ENCODE measurements at places on chromosomes 3 and 15. TPM values are rescaled to one million over a fixed set of nuclear protein-coding genes. Genes with fewer than 3 reads are reported as not detected.

ADIPOQ gene
- total RNA-seq: 1.8 TPM

DNA sequence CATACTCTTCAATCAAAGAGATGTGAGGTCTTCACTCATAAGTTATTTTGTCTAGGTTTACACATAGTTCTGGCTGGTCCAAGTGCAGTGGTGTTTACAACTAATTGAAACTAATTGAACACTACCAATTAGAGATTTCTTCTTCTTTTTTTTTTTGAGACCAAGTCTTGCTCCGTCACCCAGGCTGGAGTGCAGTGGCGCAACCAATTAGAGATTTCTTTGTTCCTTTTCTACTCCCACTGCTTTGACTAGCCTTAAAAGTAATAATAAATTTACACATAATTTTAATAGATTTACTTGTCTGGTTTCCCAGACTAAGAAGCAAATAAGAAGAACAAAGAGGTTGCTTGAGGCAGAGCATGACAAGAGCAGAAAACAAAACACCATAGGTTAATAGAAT, 6.7 kb upstream of the DENND6A start:
- no peak for DNase-seq

TM4SF4 gene
- not detected for total RNA-seq

- DNase-seq: no peak
Observed at GRCh38 chr15:40066589-40066988, 27.6 kb upstream of the SRP14 start.

C3orf70 gene
- 2.0 TPM for total RNA-seq

GRCh38 chr15:63203451-63204090, 14.2 kb downstream of the RAB8B start:
- DNase-seq: no peak

- no peak for DNase-seq
Observed at GRCh38 chr15:61032600-61033286, 196.4 kb downstream of the RORA start.

DNA sequence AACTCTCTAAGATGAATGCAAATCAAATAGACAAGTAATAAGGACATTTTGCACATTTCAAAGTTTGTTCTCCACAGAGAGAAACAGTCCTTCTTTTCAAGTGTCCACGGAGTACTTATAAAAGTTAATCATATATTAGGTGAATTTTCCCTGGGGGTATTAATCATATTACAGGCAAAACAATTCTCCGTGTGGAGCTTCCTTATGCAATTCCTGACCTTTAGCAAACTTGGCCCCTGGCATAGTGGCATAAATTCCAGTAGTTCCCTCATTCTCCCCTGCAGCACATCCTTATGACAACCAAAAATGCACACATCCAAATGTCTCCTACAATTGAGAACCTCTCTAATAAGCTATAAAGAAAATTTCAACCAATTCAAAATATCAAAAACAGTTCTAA, 34.4 kb downstream of the FSIP1 start:
- no peak for DNase-seq

DNA sequence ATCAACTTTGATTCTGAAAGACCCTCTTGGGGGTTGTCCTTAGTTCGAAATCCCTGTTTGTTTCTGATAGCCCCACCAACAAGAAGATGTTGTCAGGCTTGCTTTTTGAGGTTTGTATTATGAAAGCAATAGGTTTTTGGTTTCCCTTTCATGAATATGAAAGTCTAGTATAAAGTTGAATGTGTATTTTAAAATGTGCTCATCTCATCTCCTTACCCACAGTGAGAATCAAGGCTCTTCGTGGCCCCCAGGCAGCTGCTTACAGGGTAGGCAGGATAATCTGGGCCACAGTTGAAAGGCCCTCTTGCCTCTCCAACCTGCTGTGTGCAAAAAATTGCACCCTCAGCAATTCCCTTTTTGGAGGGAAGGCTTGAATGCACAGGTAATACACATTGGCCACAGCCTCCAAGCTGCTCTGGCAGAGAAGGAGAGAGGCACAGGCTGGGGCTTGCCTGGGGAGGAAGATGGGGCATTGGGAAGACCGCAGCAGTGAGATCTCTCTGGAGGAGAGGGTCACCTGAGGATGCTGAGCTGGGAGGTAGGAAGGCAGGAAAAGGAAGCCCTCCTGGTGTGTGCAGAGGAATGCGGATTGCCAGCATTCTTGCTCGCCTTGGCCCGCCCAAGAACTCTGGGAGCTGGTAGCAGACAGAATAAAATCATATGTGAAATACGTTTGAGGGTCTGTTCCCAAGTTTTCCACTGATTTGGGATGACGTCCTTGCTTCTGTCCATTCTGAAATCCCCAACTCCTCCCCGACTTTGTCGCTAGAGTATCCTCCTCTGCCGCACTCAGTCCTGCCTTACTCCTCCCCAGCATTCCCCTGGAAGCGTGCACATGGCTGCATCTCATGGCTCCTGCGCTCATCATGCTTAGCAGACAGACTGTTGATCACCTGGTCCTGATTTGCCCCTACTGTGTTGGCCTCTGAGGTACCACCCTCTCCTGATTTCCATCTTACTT, 196.4 kb downstream of the RPLP1 start:
- no peak for DNase-seq

DNA sequence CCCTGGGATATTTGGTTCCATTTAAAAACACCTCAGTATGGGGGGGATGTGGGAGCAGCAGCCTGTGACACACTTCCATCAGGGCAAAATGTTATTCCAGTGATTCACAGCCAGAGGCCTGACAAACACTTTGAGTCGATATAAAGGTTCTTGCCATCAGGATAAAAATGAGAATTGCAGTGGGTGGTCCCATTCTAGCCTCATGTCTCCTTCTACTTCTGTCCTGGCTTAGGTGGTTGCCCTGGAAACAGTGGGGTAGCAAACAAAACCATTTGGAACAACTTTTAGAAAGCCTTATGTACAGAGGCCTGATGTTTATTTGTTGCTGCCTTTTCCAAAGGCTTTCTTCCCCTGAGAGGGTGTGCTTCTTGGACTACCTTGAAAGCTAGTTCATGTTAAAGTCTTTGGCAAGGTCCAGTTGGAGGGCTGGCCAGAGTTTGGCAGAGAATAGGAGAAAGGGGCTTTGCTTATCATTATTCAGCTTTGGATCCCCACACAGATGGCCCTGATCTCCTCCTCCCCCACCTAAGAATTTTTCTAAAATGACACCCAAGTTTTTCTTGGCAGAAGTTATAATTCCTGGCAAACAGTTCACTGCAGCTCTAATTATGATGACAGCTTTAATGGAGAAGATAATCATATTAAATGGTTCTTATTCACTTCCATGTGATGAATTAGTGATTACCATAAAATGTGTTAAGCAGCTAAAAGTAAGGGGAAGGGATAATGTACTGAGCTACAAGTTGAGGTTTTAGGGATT, 84.2 kb upstream of the ZNF280D start:
- DNase-seq: no peak

GLDN gene
- 15.3 TPM for total RNA-seq

DNA sequence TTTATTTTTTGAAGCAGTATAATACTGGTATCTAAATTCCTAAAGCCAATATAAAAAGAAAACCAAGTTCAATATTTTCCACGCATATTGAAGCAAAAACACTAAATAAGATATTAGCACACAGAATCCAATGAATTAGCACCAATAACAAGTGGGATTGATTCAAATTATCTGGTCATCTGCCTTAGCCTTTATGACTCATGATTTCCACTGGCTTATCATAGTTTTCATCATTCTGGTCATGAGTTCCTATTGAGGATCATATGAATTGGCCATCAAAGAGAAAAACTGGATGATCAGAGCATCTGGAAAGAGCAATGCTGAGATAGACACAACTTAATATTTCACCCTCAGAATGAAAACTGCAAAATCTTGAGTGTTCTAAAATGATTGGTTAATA, 809.9 kb downstream of the MCTP2 start:
- no peak for DNase-seq

CHRNB4 gene
- total RNA-seq: not detected

ASB14 gene
- total RNA-seq: 29.2 TPM

- DNase-seq: no peak
Observed at GRCh38 chr3:64509206-64509605, 178.6 kb downstream of the ADAMTS9 start.

SLC6A1 gene
- total RNA-seq: 1.2 TPM

CRYGS gene
- 0.18 TPM for total RNA-seq

ACAD9 gene
- 36.5 TPM for total RNA-seq

DNA sequence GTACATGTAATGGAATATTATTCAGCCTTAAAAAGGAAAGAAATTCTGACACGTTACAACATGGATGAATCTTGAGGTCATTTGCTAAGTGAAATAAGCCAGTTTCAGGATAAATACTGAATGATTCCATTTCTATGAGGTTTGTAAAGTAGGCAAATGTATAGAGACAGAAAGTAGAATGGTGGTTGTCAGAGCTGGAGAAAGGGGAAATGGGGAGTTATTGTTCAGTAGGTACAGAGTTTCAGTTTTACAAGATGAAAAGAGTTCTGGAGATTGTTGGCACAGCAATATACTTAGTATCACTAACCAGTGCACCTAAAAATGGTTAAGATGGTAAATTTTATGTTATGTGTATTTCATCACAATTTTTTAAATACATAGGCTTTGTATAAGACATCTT, 60.6 kb downstream of the USP8 start:
- DNase-seq: no peak

DNA sequence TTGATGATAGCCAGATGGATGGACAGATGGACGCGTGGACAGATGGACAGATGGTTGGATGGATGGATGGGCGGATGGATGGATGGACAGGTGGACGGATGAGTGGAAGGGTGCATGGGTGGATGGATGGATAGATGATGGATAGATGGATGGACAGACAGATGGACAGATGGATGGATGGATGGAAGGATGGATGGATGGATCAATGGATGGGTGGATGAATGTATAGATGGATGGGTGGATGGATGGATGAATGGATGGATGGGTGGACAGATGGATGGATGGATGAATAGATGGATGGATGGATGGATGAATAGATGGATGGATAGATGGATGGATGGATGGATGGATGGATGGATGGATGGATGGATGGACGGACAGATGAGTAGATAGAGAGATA, 40.9 kb downstream of the GABRB3 start:
- DNase-seq: no peak

SCAANT1 gene
- not detected for total RNA-seq

DNA sequence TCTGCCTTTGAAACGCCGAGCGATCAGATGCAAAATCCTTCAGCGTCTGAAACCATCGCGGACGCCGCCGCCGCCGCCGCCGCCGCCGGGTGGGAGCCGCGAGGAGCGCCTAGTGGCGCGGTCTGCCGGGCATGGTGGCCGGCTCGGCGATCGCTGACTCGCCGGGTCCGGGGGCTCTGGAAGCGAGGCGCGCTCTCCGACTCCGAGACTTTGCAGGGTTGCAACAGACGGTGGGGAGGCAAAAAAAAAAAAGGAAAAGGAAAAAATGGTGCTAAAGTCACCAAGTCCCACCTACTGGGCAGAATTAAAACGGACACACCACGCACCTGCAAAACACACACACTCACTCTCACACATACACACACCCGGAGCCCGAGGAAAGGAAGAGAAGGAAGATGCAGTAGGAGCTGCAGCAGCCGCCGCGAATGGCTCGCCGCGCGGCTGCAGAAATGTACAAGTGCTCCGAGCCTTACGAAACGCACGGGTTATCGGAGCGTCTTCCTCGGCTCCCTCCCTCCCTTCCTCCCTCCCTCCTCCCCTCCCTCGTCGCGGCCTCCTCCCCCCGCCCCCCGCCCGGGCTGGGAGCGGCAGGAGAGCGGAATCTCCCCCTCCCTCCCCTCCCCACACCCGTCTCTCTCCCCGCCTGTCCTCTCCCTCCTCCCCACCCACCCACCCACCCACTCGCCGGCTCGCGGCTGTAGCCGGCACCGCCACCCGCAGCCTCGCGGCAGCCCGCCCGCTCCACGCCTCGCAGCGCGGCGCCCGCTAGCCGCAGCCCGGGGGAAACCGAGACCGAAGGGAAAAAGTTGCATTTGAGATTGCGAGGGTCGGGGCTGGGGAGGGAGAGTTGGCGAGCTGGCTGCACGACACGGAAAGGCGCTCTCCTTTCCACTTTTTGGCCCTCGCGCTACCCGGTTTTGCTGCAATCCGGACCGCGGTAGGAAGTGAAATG, at the start of gene NTRK3:
NTRK3 (minus strand) TSS at position 461 of the 952 bp plus-strand sequence. CDS start 586 bp downstream, outside the sequence.
- DNase-seq: no peak

DNA sequence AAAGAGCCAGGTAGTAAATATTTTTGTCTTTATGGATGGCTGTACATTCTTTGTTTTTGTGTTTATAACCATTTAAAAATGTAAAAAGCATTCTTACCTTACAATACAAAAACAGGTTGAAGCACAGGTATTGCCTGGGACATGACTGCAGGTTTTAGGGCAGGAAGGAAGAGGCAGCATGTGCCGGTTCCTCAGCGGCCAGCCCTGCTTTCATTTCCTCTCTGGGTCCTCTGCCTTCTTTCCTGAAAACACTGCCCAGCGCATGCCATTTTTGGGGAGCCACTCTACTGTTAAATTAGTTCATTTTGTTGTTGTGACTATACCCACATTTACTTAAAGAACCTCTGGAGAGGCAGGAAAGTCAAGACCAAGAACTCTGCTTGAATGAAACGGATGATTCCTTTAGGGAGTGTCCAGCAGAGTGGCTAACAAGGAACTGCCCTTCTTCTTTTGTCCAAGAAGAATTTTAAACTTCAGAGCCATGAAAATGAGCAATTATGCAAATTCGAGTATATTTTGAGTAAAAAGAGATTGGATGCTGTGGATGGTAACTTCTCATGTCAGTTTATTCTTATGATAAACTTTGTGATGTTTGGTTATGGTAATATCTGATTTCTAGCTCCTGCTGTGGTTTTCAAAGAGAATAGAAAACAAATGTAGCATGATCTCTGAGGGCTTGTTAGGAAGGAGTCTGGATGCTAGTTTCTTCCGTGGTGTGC, 52.7 kb downstream of the SACM1L start:
- no peak for DNase-seq

IL17RD gene
- total RNA-seq: 3.5 TPM

- no peak for DNase-seq
Observed at GRCh38 chr15:67116742-67117141, 51.3 kb downstream of the SMAD3 start.

- no peak for DNase-seq
Observed at GRCh38 chr15:96102631-96103030, 227.9 kb upstream of the NR2F2 start.

DNA sequence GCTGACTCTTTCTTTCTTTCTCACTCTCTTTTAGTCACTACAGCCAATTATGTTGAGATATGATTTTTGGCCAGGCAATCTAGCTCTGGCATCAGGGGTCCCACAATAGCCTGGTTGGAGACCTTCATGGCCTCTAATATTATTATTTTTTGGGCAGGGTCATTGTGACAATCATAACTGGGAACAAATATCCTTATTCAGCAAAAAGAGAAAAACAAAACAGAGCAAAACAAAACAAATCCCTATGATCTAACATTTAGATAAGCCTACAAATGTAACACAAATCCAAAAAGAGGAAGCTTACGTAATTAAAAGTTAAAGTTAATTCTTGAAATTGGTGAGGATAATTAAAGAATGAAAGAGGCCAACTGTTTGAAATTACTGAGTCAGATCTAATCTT, 640.0 kb downstream of the TUSC7 start:
- DNase-seq: no peak

Data from heart left ventricle (tissue), 16 donors.